ENCODE measurements at places on chromosomes 1 and 21.

DNA sequence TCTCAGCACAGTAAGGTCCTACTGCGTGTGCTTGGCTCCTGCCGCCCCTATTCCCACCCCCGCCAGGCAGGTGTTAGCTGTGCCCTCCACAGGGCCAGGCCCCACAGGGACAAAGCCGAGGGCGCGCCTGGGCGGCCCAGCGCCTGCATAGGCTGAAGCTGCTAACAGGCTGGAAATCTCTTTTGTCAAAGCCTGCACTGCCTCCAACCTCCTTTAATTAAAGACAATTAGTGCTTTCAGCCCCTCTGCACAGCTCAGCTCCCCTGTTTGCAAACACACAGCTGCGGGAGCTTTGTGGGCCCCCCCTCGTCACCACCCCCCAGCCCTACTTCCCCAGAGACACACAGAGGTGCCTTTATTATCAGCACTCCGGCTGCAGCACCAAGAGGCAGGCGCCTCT, 95.9 kb downstream of the EPHB2 start:
- DNase-seq = no peak

DNA sequence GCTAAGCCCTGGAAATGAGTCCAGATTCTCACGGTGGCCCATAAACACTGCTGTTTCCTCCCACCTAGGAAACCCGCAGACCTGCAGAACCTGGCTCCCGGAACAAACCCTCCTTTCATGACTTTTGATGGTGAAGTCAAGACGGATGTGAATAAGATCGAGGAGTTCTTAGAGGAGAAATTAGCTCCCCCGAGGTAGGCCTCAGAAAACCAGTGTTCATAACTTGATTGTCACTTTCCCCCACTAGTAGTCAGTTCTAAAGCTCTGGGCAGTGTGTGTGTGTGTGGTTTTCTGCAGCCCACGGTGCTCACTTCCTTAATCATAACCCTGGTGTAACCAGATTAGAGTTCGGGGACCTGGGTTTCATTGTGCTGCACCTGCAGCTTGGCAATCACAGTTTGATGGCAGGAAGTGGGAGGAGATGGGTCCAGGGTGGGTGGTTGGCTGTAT, 39.1 kb downstream of the CLIC6 start:
- no peak for DNase-seq

GRCh38 chr1:84434801-84435549, 36.7 kb downstream of the DNASE2B start:
- DNase-seq = no peak

DNA sequence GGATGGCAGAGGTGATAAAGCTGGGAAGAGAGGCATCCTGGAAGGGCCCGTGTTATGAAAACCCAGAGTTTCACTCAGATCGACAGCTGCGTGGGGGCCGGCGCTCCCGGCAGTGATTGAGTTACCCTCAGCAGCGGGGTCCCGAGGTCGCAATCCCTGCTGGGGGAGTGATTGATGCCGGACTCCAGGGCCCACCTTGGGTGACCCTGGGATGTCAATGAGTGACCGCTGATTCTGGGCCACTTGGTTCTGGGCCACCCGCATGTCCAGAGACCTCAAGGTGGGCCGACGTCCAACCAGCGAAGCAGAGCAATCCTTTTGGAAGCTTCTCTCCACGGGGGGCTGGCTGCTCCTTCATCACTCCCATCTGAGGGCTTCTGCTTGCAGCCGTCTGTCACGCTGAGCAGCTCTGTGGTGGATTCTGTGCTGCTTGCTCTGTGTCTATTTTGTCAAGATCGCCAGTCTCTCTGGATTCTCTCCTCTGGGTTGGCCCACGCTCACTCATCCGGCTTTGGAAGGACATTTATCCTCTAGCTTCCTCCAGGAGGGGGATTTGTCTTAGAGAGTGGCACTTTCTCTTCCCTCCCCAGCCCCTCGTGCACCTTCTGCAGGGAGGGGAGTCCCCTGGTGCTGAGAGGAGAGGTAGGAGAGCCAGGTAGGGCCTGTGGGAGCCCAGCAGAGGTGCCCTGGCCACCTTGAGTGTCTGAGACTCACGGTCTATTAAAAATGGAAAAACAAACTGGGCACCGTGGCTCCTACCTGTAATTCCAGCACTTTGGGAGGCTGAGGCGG, 110.9 kb upstream of the C1orf174 start:
- no peak for DNase-seq

DNA sequence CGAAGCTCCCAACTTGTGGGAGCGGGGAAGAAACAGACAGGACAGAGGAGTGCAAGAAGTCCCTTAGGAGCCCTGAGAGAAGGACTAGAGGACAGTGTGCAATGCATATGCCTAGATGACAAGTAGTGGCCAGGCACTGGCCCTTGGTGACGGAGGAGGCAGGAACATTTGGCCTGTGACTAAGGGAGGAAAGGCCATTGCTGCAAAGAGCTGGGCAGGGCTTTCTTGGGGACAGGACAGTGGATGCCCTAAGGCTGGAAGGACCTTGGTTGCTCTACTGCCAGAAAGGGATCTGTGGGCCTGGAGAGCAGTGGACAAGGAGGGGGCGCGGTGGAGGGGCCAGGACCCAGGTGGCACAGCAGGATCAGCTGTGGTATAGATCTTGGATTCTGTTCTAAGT, 481.3 kb downstream of the CAMTA1 start:
- DNase-seq = no peak

- DNase-seq = no peak
These were observed 8.0 kb downstream of the NDUFS5 start for GRCh38 chr1:39034114-39034654.

DNA sequence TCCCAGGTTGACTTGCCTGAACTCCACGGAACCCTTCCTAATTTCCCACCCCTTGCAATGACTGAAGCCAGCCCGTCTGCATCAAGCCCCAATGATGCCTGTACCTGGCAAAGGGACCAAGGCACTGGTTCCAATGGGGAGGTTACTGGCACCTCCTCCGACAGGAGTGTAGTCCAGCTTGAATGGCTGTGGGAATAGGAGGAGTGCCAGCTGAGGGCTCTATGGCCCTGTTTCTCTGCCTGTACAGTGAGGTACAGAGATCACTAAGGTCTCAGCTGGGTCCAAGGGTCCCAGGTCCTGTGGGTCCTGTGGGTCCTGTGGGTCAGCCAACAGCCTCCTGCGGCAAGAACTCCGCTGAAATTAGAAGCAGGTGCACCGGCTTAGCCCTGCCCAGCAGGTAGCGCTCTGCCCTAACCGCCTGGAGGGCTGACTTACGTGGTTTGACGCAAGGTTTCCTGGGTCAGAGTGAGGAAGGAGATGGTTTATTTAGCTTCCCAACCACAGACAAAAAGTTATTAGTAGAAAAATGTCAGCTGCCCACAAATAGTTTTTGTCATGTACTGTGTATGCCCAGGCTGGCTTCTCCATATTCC, 9.9 kb upstream of the SPRR4 start:
- DNase-seq = no peak

- DNase-seq = no peak
These were observed 18.8 kb downstream of the SLC26A9 start for GRCh38 chr1:205924460-205924790.

DNA sequence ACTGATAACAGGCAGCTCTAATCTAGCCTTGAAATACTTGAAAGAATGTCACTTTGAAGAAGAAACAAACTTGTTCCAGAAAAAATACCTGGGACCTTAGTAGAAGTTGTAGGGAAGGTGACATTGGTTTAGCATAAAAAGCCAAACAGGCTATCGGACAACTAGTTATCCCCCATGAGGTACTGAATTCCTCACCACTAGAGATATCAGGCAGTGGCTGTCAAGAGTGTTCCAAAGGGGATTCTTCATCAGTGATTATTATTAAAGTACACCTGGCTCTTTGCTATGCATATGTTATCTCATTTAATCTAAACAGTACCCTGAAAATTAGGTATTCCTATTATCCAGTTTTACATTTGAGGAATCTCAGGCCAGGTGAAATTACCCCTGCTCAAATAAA, 13.1 kb upstream of the HMGN2 start:
- DNase-seq = no peak

- DNase-seq = no peak
These were observed at the start of gene SLC37A1 for GRCh38 chr21:42513151-42513984. Gene SLC37A1 (plus strand): TSS chr21:42513852. CDS start chr21:42518455, 4,603 bp downstream.

DNA sequence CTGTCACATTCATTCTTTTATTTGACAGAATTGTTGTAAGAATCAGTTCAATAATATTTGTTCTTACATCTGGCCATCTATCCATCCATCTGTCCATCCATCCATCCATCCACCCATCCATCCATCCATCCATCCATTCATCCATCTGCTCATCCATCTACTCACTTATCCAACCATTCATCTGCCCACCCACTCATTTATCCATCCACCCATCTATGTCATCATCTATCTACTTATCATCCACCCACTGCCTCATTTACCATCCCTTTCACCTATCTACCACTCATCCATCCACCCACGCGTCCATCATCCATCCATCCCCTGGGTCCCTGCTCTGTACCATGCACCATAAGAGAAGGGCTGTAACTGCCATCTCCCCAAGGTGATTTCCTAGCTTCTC, 134.1 kb downstream of the FOXD2 start:
- DNase-seq = no peak

DNA sequence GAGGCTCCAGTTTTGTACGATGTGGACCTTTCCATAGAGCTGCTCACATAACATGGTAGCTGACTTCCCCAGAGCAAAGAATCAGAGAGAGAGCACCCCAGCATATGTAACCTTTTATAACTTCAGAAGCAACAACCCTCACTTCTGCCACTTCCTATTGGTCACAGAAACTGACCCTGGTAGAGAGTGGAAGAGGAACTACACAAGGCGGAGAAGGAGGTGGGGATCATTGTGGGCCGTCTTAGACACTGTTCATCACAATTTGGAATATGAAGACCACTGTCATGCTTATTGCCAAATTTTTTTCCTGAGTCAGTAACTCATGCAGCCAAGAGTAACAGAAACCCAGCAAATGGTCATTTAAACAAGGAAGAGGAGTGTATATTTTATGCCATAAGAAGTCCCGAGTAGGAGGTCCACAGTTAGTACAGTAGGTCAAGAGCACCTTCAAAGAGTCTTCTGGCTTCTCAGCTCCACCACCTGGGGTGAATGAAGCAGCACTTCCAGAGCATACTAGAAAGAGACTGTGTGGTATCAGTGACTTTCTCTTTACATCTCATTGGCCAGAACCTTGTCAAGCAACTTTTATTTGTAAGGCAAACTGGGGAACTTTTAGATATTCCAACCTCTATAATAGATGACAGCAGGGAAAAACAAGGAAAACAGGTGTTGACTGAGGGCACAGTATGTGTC, 71.8 kb downstream of the ODF2L start:
- no peak for DNase-seq
